Nephron progenitor cell (in vitro differentiated cells): ENCODE measurements at places on chromosomes 11 and 22.

GRCh38 chr11:109996060-109996459, 97.1 kb upstream of the ZC3H12C start:
- DNase-seq, result no peak

DNA sequence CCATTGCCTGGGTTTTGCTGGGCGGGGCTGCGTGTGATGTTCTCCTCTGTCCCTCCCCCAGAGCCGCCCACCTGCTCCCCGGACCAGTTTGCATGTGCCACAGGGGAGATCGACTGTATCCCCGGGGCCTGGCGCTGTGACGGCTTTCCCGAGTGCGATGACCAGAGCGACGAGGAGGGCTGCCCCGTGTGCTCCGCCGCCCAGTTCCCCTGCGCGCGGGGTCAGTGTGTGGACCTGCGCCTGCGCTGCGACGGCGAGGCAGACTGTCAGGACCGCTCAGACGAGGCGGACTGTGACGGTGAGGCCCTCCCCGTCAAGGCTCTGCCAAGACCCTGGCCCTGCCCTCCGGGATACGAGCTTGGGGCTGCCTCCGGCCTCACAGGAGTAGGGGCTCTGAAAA, 27.0 kb upstream of the PPP6R3 start:
- no peak for DNase-seq

- no peak for DNase-seq
Observed at GRCh38 chr11:18253233-18253632, 4.8 kb upstream of the SAA2 start.

GRCh38 chr11:58639669-58640068, 17.2 kb downstream of the CNTF start:
- DNase-seq, result no peak

DNA sequence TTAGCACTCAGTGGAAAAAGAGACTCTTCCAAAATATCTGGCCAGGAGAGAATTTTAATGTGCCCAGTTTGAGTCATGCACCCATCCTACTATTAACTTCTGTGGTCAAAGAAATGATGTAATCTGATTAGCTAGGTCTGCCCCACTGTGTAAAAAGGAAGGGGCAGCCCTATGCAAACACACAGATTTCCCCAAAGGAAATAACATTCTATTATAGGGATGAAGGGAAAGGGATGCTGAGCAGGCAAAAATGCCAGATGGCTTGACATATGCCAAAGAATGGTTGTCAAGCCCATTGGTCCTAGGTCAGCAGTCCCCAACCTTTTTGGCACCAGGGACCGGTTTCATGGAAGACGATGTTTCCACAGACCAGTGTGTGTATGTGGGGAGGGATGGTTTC, 43.3 kb upstream of the PAK1 start:
- DNase-seq, result no peak

GRCh38 chr11:63639199-63639832, 25.1 kb upstream of the PLAAT3 start:
- no peak for DNase-seq

DNA sequence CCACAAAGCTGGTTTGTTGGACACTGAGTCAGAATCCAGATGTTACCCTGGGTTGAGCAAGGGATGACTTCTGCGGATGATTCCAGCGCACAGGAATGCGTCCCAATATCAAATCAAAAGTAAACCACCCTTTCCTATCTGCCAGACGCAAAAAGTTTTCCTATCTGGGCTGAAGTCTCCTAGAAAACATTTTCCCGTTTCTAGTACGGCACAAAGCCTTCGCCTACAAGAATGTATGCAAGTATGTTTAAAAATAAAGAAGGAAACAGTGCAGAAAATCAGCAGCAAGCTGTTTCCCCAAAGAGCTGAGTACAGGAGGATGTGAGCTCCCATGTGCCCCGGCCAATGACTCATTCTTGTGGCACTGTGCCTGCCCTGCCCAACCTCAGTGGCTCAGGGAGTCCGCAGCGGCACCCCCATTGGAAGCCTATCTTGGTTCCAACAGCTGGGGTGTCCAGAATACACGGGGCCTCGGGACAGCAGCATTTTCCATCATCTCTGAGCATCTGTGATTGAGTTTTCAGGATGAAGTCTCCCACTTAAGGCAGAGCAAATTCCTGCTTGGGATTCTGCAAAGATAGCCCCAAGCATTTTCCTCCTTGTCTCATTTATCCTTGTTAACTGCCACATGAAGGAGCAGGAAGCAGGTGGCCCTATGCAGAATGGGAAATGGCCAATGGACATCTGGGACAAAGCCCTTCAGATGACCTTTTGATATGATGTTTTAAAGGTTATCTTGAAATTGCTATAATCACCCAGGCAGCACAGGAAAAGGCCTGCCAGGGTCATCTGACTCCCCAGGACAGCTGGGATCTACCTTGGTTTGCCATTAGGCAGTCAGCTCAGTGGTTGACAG, 17.5 kb downstream of the KCNJ5 start:
- no peak for DNase-seq
